Activated T-helper 1 cell treated with anti-CD3 and anti-CD28 coated beads, Interleukin-2, amount 50 U/mL, for 16 hours (primary cell): ENCODE measurements at places on chromosomes 3 and 15.

- no peak for DNase-seq
These were observed 11.2 kb upstream of the ALCAM start for GRCh38 chr3:105355408-105356061.

GRCh38 chr3:133237380-133237779 lies 162.5 kb upstream of the BFSP2 start:
- no peak for DNase-seq

DNA sequence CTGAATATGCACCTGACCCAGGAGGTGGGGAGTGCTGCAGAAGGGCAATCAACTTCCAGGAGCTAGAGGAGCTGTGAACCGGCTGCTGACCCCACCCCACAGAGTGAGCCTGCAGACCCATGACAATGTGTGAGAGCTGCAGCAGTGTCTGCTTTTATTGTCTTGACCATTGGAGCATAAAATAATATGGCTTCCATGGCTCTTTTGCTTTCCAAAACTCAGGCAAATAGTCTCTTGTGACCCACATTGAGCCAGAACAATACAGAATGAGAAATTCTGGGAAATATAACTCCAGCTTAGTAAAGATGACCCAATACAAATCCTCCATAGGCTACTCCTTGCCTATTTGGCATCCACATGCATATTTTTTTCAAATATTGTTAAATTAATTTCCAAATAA lies 309.6 kb downstream of the PYDC2 start:
- no peak for DNase-seq

DNA sequence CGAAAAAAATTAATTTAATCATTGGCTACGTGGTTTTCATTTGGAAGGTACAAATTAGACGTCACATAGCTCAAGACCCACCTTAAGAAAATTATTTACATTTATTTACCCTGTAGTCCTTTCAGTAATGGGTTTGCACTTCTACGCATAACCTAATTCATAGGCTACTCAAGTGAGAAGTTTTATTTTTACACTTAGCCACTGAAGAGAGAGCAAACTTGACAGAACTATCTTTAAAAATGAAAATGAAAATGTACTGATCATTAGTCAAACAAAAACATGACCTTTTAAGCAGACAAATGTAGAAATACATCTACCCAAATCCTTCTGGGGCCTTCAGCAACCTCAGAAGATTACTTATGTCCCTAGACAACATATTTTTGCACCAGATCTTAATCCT lies 269.4 kb upstream of the TTC14 start:
- DNase-seq, result no peak

DNA sequence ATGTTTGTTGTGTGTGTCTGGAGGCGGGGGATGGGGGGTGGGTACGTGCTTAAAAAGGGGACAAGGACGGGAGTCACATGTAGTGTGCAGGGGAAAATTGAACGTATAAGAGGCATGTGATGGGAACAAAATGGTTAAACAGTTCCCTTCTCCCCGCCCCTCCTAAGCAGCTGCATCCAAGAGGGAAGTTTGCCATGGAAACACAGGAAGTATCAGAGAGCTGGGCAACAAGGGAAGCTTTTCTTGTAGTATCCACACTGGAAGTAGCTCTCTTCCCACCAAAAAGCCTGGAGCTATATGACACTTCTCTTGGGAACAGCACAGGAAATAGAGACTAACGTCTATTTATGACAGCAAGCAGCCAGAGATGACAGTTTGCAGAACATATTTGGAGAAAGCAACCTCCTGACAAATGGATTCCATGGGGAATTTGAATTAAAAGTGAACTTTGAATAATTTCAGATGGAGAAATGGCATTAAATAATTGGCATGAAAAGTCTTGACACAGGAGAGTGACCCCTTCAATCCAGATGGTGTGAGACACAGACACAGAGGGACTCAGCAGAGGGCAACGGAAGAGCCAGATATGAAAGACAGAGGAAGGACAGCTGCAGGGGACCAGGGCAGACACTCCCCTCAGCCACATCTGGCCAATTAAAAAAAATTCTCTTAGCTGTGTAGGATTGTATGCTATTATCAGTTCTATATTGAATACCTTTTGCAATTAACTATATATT lies 294.2 kb upstream of the TBL1XR1 start:
- no peak for DNase-seq

- no peak for DNase-seq
These were observed 11.4 kb downstream of the CCDC14 start for GRCh38 chr3:123949641-123950040.

DNA sequence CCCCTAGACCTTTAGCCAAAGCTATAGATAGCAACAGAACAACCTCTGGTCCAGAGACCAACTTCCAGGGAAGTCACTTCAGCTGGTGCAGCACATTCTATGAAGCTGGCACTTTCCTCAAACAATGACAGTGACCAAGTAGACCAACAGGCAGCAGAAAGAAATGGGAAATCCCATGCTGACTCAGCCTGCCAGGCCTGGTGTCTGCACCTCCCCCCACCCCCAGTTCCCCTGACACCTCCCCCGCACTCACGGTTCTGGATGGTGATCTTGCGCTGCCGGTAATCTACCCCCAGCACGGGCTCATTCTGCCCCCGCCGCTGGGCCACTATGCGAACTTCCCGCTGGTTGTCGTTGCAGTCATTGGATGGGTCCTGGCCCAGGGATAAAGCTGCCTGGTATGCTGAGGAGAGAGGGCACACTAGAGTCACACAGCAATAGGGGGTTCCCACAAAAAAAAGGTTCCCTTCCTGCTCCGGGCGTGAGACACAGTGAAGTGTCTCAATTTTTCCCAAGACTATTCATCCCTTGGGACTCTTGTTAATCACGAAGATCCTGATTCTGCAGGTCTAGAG lies 17.0 kb downstream of the ILDR1 start:
- no peak for DNase-seq

DNA sequence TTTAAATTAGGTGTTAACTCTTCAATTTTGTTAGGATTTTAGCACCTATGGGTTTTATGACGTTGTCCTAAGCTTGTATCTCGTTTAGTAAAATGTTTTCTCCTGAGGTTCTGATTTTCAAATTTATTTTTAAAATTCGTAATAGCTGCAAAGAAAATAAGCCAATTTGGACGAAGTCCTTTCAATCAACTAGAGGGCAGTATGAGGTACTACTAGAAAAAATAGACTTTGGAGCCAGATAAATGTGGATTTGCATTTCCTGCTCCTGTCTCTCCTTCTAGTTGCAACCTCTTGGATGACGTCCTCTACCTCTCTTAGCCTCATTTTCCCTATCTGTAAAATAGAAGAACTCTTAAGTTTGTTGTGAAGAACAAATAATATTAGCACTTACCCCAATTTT lies 81.1 kb downstream of the SLTM start:
- no peak for DNase-seq

GRCh38 chr3:55724407-55724784 lies 237.3 kb upstream of the WNT5A start:
- DNase-seq, result no peak

GRCh38 chr15:99564221-99565048 lies 1.3 kb upstream of the MEF2A start:
- no peak for DNase-seq

- no peak for DNase-seq
These were observed 7.1 kb downstream of the MYEF2 start for GRCh38 chr15:48170981-48171380.

GRCh38 chr3:143975554-143976152 lies 4.0 kb downstream of the DIPK2A start:
- DNase-seq, result no peak

DNA sequence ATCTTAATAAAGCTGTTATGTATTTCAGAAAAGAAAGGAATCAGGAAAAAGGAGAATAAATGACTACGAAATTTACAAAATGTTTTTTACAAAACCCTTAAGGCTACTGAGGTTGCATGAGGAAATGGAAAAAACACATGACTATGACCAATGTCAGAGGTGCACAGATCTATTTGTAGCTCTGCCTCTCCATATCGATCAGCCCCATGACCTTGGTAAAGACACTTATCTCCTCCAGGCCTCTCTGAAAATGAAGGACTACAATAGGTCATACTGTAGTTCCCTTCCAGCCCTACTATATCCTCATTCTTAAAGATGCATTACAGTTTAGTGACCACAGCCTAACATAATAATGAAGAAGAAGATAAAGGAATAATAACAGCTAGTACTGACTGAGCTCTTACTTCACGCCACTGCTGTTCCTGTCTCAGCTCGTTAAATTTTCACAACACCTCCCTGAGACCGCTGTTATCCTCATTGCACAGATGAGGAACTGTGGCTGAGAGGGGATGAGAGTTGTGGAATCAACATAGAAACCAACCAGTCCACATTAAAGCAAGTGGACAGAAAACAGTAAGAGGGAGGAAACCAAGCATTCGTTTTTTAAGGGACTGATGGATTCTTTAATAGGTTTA lies 163.2 kb downstream of the MAGI1 start:
- DNase-seq, result no peak

- no peak for DNase-seq
These were observed 55.4 kb downstream of the TMCC1 start for GRCh38 chr3:129838086-129838485.

GRCh38 chr3:126259411-126260391 lies 79.3 kb upstream of the ALDH1L1 start:
- DNase-seq, result no peak

DNA sequence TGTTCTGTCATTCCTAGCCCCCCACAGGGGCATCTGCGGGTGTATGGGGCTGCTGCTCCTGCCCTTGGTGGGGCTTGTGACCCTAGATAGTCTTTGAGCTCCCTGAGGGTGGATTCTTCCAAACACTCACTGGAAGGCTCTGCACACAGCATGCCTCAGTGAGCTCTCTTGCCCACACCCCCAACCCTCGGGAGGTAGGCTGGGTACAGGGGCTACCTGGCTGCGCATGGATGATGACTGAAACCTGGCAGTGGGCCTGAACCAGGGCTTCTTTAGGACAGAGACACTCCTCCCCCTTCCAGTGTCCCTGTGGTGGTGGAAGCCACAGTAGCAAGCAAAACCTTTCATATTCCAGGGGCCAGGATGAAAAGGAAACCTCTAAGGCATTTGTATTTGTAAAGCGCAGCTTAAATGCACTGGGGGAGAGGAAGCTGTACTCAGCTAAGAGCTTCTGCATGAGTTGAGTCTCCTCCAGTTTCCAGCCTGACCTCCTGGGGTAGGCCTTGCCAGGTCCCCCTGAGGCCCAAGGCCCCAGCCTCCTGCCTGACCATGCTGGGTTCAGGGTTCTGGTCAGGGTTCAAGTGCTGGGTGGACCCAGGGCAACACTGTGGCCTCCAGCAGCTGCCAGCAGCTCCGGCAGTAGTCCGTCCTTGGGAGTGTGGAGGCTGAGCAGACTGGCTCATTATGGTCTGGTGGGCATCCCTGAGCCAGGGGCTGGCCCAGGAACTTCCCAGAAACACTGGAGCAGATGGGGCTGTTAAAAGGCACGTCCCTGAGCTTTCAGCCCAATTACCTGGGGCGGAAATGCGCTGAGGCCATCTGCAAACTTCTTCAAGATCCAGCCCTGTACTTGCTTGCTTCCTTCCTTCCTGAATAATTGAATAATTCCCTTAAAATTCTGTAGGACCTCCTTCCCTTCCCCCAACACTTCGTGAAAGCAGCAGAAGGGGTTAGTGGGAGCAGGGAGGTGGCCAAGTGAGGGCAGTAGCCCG lies 89.7 kb downstream of the HMG20A start:
- DNase-seq, result no peak

- no peak for DNase-seq
These were observed 317.7 kb downstream of the MECOM start for GRCh38 chr3:169345662-169346331.

- no peak for DNase-seq
These were observed 443.3 kb downstream of the MAGI1 start for GRCh38 chr3:65595222-65596028.

GRCh38 chr3:95049841-95050240 lies 987.0 kb downstream of the NSUN3 start:
- DNase-seq, result no peak

- no peak for DNase-seq
These were observed 1031.8 kb upstream of the NR2F2 start for GRCh38 chr15:95298729-95299128.

DNA sequence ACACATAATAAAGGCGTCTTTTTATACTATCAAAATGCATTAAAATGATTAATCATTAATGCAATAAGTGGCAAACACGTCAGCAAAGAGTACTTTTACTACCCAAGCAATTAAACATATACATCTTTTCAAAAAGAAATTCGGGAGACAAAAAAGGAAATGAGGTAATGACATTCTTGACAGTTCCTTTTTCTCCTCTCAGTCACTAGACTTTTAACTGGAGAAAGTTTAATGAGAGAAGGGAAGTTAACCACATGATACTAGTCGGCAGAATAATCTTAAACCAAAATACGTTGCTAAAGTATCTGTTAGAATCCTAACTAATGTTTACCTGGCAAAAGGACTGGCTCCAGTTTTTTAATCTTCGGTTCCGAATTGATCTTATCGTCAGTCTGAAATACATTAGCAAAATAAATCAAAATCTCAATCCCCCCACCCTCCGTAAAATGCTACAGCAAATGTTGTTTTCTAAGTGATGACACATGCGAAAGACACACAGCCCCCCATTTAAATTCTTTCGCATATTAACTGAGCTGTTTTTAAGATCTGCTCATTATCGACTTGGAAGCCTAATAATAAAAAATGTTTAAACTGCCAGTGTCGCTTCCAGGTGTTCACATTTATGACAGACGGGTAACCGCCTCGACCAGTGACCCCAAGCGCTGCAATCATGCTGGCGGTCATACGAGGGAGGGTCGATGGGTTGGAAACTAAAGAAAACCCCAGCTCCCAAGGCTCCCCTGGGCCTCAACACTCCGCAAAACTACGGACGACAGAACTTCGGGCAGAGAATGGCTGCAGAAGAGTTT lies 778 bp downstream of the MTMR10 start:
- no peak for DNase-seq

GRCh38 chr3:52636673-52637072 lies 49.0 kb downstream of the PBRM1 start:
- DNase-seq, result no peak

- no peak for DNase-seq
These were observed 2.7 kb downstream of the SST start for GRCh38 chr3:187667526-187667925.

DNA sequence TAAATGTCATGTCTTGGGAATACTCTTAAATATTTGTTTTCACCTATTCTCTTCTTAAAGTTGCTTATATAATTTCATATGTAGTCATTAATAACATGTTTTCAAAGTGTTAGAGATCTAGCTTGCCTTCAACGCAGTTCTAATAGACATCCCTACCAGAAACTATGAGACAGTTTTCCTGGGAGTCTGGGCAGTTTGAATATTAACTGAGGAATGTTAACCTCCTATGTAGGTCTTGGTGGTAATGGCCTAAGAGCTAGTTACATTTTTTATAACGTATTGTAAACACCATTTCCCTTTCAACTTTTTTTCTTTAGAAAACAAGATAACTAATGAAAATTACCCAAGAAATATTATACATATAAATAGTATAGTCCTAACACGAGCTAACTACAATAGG lies 328.2 kb downstream of the TIGIT start:
- no peak for DNase-seq

DNA sequence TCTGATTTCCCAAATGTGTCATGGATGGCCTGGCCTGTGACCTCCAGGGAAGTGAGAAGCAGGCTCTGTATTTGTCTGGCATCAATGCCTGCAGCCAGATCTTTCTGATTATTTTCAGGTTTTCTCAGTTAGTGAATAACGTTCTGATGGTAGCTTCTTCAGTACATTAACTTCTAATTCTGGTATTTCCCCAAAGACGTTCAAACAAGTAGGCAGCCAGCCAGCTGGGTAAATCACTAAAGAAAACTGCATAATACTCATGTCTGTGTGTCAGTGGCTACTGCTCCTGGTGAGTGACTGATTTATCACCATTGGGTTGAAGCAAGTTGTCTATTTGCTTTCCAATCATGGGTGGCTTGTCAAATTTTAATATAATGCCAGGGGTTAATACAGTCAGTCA lies 162.6 kb upstream of the PFN2 start:
- no peak for DNase-seq

- DNase-seq, result no peak
These were observed 169.9 kb downstream of the WDR72 start for GRCh38 chr15:53589520-53590057.
